Activated CD8-positive, alpha-beta memory T cell treated with anti-CD3 and anti-CD28 coated beads for 1 hour (primary cell): ENCODE measurements at places on chromosomes 6 and 20.

- no peak for DNase-seq
Measured at GRCh38 chr20:53547664-53548239, 45.9 kb downstream of the ZNF217 start.

DNA sequence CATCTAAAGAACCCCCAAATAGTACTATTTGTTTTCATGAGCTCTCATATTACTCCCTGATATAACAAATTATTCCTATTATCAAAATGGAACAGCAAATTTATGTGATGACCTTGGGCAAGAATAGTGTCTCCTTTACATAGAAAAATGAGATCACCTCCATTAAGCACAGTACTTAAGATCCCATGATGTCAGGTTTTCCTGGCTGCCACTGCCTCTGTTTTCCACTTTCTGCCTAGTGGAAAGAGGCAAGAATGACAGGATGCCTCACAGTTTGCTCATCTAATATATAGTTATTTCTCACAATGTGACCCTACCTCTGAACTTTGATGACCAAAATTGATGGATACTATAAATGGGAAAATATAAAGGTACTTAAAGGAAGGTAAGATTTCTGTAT is 260.1 kb upstream of the SGK1 start:
- no peak for DNase-seq

- no peak for DNase-seq
Measured at GRCh38 chr6:41049521-41049920, 3.5 kb upstream of the APOBEC2 start.

DNA sequence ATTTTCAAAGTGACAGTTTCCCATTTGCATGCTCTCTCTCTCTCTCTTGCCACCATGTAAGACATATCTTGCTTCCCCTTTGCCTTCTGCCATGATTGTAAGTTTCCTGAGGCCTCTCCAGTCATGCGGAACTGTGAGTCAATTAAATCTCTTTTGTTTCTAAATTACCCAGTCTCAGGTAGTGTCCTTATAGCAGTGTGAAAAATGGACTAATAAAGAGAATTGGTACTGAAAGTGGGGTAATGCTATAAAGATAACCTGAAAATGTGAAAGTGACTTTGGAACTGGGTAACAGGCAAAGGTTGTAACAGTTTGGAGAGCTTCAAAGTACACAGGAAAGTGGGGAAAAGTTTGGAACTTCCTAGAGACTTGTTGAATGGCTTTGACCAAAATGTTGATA is 389.8 kb downstream of the GRIK2 start:
- DNase-seq: no peak

GRCh38 chr20:22821081-22821727 is 213.9 kb upstream of the SSTR4 start:
- no peak for DNase-seq

DNA sequence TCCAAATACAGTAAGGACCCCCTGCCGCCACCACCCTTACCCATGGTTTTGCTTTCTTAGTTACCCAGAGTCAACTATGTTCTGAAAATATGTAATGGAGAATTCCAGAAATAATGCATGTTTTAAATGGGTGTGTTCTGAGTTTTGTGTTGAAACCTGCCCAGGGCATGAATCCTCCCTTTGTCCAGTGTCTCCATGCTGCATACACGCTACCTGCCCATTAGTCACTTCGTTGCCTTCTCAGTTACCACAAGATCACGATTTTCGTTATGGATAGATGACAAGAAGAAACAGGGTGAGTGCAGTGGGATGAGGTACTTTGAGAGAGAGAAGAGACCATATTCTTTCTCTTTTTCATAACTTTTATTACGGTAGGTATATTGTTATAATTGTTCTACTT is 10.6 kb downstream of the FARS2 start:
- DNase-seq: no peak
